Effector memory CD4-positive, alpha-beta T cell (primary cell): ENCODE measurements at places on chromosomes 7 and 10.

- H3K27me3 ChIP-seq, result no peaks in the 10 kb centered on the region
- H3K27ac ChIP-seq, result no peak overlapping the region
- H3K36me3 ChIP-seq, result no peaks in the 10 kb centered on the region
- no peaks in the 10 kb centered on the region for H3K4me1 ChIP-seq
Observed at GRCh38 chr10:30897547-30897946, 134.1 kb downstream of the ZNF438 start.

GRCh38 chr7:56229631-56230030, 113.4 kb upstream of the NUPR2 start:
- no peaks in the 10 kb centered on the region for H3K27me3 ChIP-seq
- no peaks in the 10 kb centered on the region for H3K4me1 ChIP-seq
- no peak overlapping the region for H3K27ac ChIP-seq
- no peak for DNase-seq
- H3K36me3 ChIP-seq, result no peaks in the 10 kb centered on the region

GRCh38 chr7:24970676-24971075, 9.3 kb downstream of the OSBPL3 start:
- H3K36me3 ChIP-seq, result no peaks in the 10 kb centered on the region
- peaks cover 35% of the 10 kb centered on the region for H3K4me1 ChIP-seq
- DNase-seq, result no peak
- H3K4me3 ChIP-seq, result no peak overlapping the region
- H3K27me3 ChIP-seq, result no peaks in the 10 kb centered on the region

DNA sequence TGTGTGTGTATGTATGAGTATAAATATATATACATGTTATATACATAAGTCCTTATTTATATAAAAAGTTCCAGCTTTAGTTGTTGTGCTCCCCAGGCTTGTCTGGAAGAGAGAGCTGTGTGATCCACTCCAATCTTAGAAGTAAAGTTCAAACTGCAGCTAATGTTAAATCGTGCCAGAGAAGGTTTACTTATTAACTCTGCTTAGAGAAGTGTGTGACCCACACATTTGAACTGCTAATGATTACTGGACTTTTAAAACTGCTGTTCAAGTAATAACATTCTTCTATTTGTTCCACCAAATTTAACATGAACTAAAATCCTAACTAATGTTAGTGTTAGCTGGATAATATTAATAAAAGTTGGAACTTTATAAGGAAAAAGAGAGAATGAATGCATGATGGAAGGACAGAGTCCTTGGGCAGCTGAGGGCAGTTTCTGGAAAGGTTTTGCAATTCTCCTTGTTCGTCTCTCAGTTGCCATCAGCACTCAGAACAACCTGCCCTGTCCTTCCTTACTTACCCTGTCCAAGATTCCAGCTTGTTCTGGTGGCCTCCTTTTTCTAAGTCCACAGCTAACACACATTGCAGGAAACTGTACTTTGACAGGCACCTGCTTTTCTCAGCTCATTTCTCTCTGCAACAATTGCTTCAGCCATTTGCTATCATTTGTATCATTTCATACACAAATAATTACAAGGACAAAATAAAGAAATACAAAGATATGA, 162.6 kb downstream of the FAM107B start:
- no peak overlapping the region for H3K27ac ChIP-seq
- no peak for DNase-seq
- H3K4me3 ChIP-seq, result no peak overlapping the region
- no peaks in the 10 kb centered on the region for H3K27me3 ChIP-seq
- no peaks in the 10 kb centered on the region for H3K36me3 ChIP-seq
- peaks cover 10% of the 10 kb centered on the region for H3K4me1 ChIP-seq

GRCh38 chr10:85645053-85645452, 721.5 kb downstream of the GRID1 start:
- no peak for DNase-seq
- H3K27me3 ChIP-seq, result no peaks in the 10 kb centered on the region
- no peaks in the 10 kb centered on the region for H3K4me1 ChIP-seq
- H3K4me3 ChIP-seq, result no peak overlapping the region

- H3K4me3 ChIP-seq, result no peak overlapping the region
- H3K27me3 ChIP-seq, result no peaks in the 10 kb centered on the region
- H3K36me3 ChIP-seq, result no peaks in the 10 kb centered on the region
- no peak for DNase-seq
- H3K4me1 ChIP-seq, result no peaks in the 10 kb centered on the region
- H3K27ac ChIP-seq, result no peak overlapping the region
Observed at GRCh38 chr7:68176974-68177373, 1180.3 kb downstream of the TYW1 start.

GRCh38 chr10:49296382-49296781, 2.6 kb upstream of the C10orf71 start:
- no peak overlapping the region for H3K27ac ChIP-seq
- no peak overlapping the region for H3K4me3 ChIP-seq
- no peaks in the 10 kb centered on the region for H3K4me1 ChIP-seq
- no peaks in the 10 kb centered on the region for H3K36me3 ChIP-seq

- H3K36me3 ChIP-seq, result peaks cover 61% of the 10 kb centered on the region
- no peaks in the 10 kb centered on the region for H3K4me1 ChIP-seq
- DNase-seq, result no peak
- no peaks in the 10 kb centered on the region for H3K27me3 ChIP-seq
Observed at GRCh38 chr10:109886037-109886780, 37.1 kb downstream of the XPNPEP1 start.

GRCh38 chr10:102175415-102175814, 23.2 kb downstream of the NOLC1 start:
- H3K27me3 ChIP-seq, result no peaks in the 10 kb centered on the region
- DNase-seq, result no peak
- no peak overlapping the region for H3K27ac ChIP-seq

DNA sequence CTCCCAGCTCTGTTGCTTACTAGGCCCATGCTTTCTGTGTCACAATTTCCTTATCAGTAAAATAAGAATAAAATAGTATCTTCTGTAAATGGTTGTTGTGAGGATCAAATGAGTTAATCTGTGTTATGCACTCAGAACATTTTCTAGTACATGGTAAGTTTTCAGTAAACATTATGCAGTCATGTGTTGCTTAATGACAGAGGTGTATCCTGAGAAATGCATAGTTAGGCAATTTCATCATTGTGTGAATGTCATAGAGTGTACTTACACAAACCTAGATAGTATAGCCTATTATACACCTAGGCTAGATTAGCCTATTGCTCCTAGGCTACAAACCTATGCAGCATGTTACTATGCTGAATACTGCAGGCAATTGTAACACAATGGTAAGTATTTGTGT, 4.4 kb downstream of the PTTG1IP2 start:
- no peak for DNase-seq
- no peaks in the 10 kb centered on the region for H3K36me3 ChIP-seq
- no peaks in the 10 kb centered on the region for H3K27me3 ChIP-seq
- no peaks in the 10 kb centered on the region for H3K4me1 ChIP-seq

- no peaks in the 10 kb centered on the region for H3K4me1 ChIP-seq
- no peak overlapping the region for H3K4me3 ChIP-seq
- H3K36me3 ChIP-seq, result no peaks in the 10 kb centered on the region
- DNase-seq, result no peak
- no peak overlapping the region for H3K27ac ChIP-seq
- no peaks in the 10 kb centered on the region for H3K27me3 ChIP-seq
Observed at GRCh38 chr10:62133618-62134017, 135.0 kb downstream of the RTKN2 start.

- no peaks in the 10 kb centered on the region for H3K27me3 ChIP-seq
- no peaks in the 10 kb centered on the region for H3K36me3 ChIP-seq
- H3K27ac ChIP-seq, result no peak overlapping the region
- H3K4me3 ChIP-seq, result no peak overlapping the region
- H3K4me1 ChIP-seq, result no peaks in the 10 kb centered on the region
Observed at GRCh38 chr7:29843726-29844125, 37.4 kb downstream of the WIPF3 start.

DNA sequence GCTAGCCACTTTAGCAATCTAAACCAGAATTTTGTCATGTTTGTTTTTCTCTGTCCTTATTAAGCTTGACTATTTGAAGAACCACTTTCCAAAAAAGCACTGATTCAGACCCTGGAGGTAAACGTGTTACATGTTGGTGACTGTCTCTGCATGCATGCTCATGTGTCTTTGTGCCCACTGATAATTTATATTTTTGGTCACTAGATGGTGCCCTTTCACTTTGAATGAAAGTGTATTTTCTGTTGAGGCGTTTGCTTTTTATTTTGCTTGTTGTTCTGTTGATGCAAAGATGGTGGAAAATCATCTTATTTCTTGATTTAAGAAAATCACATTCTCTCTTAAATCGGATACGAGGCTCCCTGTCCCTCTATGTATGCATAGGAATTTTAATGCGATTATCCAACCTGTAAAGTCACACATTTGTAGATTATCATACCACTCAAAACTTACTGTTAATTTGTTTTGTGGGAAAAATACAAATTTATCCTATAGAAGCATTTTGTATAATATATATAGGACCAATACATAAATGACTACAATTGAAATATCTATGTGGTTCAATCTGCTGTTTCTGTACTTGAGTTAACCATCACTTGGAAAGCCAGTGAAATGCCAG, 269.3 kb downstream of the BICC1 start:
- H3K4me1 ChIP-seq, result no peaks in the 10 kb centered on the region
- DNase-seq, result no peak
- H3K27me3 ChIP-seq, result no peaks in the 10 kb centered on the region
- no peak overlapping the region for H3K27ac ChIP-seq

GRCh38 chr10:112955582-112956421, 5.8 kb downstream of the TCF7L2 start:
- H3K4me1 ChIP-seq, result peaks cover 9% of the 10 kb centered on the region
- H3K36me3 ChIP-seq, result no peaks in the 10 kb centered on the region
- no peak for DNase-seq
- no peak overlapping the region for H3K27ac ChIP-seq

DNA sequence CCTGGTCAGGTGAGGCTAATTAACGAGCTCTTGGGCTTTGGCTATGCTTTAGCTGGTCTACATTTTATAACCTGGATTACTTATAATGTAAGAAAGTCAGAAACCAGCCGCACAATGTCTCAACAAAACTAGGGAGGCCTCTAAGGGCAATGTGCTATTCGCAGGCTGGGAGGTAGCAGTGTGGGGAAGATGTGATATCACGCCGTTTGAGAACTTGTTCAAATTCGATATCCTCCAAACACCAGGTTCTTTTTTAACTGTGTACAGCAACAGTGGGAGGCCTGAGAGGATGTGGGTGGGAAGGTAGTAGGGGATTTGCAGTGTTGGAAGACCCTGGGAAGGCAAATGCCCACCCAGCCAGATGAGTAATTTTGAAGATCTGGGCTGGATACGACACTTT, 184.5 kb downstream of the JAZF1 start:
- no peaks in the 10 kb centered on the region for H3K27me3 ChIP-seq
- H3K36me3 ChIP-seq, result no peaks in the 10 kb centered on the region
- no peak overlapping the region for H3K4me3 ChIP-seq
- no peaks in the 10 kb centered on the region for H3K4me1 ChIP-seq

DNA sequence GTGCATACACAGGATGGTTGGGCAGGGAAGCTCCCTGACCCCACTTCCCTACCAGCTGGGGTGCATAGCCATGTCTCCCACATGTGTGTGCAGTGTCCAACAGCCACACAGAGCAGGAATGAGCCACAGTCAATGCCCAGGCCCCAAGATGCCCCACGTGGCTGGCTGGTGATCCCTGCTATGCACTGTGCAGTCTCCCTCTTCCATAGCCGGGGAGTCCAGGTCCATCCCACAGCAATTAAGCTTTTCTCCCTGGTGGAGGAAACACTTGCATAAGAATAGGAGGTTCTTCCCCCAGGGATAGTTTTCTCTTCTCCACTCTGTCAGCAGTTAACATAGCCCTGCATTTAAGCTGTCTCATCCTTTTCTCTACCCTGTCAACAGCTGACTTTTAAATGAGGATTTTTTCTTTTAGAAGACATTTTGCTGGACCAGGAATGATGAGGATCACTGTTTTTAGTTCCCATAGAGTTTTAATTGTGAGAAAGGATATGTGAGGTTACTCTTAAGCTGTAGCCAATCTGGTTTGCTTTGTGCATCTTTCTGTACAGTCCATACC, 396.5 kb upstream of the VWC2 start:
- no peaks in the 10 kb centered on the region for H3K4me1 ChIP-seq
- no peaks in the 10 kb centered on the region for H3K27me3 ChIP-seq
- no peaks in the 10 kb centered on the region for H3K36me3 ChIP-seq
- no peak overlapping the region for H3K27ac ChIP-seq
- no peak for DNase-seq
- H3K4me3 ChIP-seq, result no peak overlapping the region
